Posterior cingulate gyrus (tissue), 11 donors: ENCODE measurements at places on chromosomes 7 and 10.

- DNase-seq: no peak
Observed at GRCh38 chr7:55504967-55505658, 67.2 kb downstream of the VOPP1 start.

DNA sequence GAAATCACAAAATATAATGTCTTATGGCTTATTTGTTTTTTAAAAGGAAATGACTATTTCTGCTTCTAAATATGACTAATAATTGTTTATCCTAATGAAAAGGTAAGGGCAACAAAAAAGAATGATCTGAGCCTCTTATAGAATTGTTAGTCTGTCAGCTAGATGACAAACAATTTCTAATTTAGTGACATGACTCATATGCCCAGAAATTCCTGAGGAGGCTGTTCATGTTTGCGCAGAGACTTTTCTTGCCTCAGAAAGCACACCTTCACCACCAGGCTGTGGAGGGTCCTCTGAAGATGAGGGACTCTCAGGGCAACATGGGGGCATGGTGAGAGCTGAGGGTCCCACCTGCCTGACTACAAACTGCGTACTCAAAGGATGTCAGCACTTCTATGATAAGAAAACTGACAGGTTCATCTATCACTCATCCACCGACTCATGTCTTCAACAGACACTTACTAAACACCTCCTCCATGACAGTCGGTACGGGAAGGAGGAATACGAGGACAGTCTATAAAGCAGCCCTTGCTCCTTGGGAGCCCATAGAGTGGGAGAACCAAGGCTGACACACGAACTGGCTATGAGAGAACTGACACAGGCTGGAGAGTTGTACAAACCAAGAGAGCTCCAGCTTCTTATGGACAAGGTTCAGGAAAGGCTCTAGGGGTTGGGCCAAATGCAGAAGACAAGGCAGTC lies 102.0 kb downstream of the PKD1L1 start:
- no peak for DNase-seq

GRCh38 chr7:159000859-159001435 lies 143.7 kb downstream of the VIPR2 start:
- DNase-seq: no peak

- DNase-seq: no peak
Observed at GRCh38 chr7:34675749-34676374, 17.8 kb downstream of the NPSR1 start.

DNA sequence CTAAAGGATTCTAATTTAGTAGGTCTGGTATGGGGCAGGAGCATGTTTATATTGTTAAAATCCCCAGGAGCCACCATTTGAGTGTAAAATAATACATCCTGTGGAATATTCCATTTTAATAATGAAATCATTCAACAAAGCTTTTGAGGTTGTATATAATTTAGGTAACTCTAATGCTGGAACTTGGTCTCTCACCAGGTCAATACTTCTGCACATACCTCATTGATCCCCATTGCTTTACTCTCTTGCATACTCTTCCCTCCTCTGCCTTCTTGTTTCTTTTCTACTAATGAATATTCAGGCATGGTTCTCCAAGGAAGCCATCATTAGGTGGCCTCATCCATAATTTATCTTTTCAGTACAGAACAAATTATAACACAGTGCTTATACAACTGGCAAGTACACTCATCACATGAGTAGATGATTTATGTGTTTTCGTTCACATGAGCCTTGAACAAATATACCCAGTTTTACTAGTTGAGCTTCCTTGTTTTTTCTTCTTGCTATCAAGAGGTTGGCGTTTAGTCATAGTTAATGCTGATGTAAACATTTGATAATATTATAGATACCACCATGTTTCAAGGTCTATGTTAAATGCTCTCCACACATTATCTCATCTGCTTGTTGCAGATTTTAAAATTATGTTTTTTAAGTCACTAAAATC lies 7.2 kb downstream of the PALS2 start:
- DNase-seq: no peak

DNA sequence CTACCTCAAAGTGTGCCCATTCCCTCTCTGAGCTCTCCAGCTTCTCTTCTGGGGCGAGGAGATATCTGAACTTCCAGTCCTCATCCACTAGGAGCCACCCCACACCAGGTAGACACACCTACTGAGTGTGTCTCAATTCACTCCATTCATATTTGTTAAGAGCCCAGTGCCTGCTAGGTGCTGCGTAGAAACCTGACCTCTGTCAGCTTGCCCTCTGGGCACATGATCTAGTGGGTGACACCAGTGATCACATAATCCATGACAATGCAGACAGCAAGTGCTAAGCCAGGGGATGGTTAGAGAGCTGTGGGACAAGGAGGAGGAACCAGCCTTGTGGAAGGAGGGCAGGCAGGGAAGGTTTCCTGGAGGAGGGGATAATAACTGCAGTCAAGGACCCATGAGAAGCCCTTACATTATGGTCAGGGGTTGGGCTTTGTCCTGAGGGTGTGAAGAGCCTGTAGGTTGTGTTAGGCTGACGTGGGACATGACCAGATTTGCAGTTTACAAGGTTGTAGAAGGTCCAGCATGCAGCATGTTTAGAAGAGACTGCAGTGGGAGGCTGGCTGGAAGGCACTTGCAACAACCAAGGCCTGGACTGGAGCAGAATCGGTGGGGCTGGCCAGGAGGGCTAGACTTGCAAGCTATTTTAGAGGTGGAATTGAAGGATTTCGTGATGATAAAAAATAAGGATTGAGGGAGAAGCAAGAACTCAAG lies 81.8 kb downstream of the COL13A1 start:
- DNase-seq: no peak

DNA sequence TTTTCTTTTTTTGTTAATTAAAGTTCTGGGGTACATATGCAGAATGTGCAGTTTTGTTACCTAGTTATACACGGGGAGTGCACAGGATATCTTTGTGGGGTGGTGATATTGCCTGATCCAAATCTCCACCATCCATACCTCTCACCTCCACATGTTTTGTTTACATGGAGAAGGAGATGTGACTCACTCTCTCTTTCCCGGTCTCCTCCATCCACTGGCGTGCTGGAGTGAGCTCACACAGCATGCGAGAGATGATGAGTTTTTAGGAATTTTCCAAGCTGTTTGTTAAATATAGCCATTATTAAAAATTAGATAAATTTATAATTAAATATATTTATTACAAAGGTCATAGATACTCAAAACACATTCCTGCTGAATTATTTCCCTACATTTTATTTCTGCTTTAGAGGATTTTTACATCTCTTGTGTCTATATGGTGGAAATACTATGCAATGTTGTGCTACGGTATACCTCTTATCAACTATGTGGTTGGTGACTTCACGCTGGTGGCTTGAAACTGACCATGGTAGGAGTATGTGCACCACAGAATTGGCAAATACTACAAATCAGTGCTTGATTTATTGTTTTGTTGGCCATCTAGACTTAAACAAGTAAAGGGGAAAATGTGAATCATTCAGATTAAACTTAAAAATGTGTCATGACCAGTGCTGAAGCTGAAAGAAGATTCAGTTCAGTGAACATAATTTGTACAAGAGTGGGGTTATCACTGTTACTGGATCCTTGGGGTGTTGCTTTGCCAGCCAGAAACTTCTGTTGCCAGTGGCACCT lies 107.9 kb upstream of the FAM180A start:
- DNase-seq: no peak

GRCh38 chr10:25047088-25047487 lies 30.7 kb downstream of the THNSL1 start:
- DNase-seq: no peak

DNA sequence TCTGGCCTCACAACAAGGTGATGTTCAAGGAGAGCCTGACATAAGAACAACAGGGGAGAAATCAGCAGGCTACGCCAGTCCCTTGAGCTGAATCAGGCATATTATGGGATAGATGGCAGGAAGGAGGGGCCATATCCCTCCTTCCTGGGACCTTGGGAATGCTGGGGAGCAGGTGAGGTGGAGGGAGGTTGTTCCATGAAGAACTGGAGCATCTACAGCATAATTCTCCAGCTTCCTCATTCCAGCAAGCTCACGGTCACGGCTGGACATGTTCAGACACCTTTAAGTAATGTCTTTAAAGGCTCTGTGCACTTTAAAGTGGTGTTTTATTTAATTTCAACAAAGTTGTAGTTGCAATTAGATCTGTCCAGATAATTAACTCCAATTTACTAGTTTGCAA lies 780.5 kb downstream of the TYW1 start:
- DNase-seq: no peak

DNA sequence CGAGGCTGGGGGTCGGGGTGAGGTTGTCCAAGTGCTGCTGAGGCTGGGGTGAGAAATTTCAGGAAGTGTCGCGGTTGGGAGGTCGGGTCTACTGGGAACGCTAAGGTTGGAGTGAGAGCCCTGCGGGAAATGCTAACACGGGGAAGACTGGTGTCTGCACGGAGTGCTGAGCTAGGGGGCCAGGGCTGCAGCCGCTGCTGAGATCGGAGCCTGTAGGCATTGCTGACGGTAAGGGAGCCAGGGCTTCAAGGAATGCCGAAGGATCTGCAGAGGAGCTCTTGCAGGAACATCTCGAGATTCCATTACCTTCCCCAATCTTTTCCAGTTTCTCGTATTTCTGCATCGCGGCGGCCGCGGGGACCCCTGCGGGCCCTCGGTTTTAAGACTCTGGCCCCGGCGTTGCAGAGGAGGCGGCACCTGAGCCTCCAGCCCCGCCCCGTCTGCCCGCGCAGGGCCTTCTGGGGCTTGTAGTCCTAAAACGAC lies at the start of gene CDK5:
CDK5 (minus strand) TSS at position 392 of the 483 bp plus-strand sequence; CDS start at position 343, 49 bp downstream.
- DNase-seq: no peak

GRCh38 chr7:106625678-106626301 lies 35.2 kb downstream of the CCDC71L start:
- no peak for DNase-seq

DNA sequence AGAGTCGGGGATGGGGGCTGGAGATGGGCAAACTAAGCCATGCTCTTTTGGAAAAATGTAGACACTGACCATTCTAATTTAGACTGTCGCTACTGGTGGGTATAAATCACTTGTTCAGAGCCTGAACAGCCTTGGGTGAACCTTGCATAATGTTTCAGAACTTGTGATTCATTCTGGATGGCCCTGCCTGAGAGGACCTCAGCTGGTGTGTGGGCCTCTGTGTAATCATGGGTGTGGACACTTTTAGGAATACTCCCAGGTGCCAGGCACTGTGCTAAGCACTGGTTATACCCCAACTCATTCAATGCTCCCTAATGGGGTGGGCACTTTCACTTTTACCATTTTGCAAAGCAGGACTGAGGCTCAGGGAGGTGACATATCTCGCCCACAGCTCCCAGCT lies 26.8 kb upstream of the TM9SF3 start:
- no peak for DNase-seq

DNA sequence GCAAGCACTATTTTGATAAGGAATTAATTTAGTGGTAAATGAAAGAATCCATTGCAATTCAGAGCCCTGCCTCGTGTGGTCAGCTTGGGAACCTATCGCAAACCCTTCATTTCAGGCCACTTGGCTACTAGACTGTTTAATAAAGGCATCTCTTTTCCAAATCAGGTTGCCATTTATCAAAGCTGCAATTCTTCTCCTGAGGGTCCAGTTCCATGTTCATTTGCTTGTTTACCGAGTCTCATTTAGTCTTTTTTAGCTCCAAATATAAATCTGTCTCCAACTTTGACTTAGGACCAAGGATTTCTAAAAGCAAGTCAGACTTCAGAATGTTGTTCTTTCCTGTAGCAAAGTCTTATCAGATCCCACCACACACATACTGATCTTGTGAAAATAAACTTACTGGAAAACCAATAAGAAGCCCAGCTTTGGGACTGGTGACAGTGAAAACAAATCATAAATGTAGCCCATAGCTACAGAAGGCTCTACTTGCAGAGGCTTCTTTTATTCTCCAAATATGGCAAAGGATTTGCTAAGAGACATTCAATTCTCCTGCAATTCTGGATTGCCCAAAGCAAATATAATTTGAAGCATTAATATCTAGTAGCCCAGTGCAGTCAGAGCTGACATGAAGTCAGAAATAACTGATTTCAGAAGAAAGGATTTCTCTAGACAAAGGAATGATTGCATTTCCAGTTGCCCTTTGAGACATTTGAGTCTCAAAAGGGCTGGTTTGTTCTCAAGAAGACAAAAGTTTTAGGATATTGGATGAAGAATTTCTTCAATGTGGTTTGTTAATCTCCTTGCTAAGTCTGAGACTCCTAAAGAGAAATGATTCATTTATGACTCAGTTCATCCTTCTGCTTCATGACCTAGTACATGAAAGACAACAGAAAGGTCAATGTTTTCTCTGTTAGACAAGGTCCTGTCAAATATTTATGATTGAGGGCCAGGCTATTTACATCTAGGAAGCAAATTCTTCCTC lies 28.0 kb downstream of the PPP1R3C start:
- DNase-seq: no peak

GRCh38 chr10:44369854-44370253 lies 15.0 kb downstream of the CXCL12 start:
- DNase-seq: no peak

DNA sequence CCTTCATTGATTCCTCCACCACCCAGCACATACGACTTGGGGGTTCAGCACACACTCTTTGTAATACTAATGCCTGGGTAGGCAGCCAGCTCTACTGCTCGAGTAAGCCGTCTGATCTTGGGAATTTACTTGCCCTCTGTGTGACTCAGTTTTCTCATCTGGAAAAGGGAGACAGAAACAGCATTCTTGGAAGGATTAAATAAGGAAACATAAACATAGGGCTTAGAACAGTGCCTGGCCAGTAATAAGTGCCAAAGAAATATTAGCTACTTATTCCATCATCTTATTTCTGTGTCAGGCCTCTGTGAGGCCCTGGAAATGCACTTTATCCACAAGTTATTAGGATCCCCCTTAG lies 130.1 kb downstream of the TNS3 start:
- no peak for DNase-seq

DNA sequence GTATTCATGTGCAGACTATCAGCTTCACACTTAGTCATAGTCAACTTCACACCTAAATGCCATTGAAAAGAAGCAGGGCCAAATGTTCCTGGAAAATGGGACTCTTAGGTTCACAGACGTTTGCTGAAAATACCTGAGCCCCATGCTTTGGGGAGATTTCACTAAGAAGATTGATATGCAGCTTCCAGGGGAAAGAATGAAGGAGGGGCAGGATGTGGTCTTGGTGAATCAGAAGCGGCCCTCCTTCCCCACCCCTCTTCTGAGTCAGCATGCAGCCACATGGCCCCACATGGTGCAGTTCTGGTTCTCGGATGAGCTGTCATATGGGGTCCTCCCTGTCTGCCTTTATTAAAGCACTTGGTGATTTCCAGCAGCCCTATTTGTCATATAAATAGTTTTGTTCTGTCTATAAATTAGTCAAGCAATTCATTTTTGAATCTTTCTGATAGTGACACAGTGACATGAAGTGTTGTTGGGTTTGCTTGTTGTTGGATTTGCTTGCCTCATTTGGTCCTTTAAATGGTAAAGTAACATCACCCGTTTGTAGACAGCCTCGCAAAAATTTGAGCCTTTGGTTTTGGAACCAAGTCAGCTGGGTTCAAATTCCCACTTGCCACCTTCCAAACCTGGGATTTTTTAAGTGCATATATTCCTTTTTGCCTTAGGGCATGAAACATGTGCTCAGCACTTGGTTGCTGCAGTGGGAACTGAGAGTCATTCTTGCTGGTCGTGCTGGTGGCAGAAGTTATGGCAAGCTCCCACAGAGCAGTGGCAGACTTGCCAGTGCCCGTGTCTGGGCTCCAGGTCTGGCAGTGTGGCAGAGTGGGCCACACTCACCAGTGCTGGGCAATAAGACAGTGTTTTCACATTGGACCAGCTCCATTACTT lies 68.1 kb upstream of the CDK6 start:
- no peak for DNase-seq
